Adipocyte (in vitro differentiated cells): ENCODE measurements at places on chromosomes 12 and 14.
A peak's percentile ranks its signal among the peaks of the same experiment; 100 is the strongest.

DNA sequence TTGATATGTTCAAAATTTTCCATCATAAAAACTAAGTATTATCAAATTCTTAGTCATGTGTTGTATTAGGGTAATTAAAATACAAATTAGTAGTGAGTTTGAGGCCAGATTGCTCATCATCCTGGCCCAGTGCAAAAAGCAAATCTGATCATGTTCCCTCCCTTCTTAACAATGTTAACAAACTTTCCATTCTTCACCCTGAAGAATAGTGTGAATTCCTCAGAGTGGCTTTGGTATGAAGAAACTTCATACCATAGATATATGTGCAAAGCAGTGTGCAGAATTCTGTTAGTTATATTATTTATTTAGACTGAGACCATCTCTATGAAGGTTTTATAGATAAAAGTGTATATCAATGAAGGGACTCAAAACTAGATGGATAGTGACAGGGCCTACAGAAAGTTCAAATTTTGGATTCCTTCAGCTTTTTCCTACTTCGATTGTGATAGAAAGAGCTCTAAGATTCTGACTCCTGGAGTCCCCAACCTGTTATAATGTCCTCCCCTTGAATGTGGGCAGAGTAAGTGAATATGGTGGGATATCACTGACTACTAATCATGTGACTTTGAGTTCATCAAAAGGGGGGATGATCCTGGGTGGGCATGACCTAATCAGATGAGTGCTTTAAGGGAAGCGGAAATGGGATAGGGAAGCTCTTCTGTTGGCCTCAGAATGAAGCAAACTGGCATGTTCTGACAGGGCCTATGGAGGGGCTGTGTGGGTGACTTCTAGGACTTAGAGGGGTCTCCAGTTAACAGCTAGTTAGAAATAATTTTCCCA is 271.4 kb downstream of the BTG1 start:
- peak; percentile 60 for DNase-seq

- DNase-seq: no peak
These were observed 111.0 kb upstream of the PZP start for GRCh38 chr12:9319044-9319841.

DNA sequence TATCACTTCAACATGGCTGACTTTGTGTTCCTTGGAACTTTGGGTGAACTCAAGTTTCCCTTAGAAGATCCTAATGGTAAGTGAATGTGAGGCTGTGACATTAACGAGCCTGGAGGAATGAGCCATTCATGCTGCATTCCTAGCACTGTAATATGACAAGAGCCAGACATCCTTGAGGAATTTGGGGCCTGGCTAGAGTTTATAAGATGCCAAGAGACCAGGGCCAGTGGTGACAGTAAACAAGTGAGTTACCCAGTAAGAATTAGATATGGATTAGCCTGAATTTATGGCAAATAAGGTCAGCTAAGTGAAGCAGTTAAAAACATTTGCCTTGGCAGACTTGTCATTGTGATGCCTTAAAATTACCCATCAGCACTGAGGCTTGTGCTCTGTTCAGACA is 232.4 kb downstream of the AKAP6 start:
- peak; percentile 90 for DNase-seq

DNA sequence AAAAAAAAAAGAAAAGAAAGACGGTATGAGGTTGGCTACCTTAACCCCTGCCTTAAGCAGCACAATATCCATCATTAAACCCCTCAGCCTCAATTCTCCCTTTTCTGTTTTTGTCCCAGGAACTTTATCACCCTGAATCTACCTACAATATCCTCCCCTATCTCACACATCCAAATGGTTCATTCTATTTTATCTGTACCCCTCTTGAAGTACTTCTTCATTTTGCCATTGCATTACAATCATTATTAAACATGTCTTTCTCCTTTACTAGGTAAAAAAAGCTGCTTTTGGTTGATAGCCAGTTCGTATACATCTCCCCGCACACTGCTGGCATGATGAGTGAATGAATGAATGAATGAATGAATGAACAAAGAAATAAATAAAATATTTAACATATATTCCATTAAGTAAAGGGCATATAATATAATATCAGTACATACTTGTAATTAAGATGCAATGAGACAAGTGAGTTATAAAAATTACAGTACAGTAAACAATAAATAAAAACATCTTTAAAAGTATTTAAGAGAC is 364 bp upstream of the GPR65 start:
- DNase-seq: no peak

- no peak for DNase-seq
These were observed 18.5 kb downstream of the PACS2 start for GRCh38 chr14:105333020-105333490.

DNA sequence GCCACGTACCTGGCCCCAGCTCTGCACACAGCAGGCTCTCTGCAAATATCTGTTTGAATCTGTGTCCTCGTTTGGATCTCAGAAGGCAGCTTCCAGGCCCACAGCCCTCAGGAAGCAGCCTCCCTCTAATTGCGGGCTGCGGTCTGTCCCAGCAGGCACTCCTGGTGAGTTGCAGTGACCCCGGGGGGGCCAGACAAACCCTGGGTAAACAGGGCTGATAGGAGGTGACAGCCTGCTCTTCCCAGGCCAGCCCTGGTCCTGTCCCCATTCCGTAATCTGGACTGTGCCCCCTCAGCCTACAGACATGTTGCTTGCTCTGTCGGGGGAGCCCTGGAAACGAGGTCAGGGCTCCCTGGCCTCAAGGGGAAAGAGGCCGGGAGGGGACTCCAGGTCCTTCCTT is 2.0 kb downstream of the FOXN4 start:
- no peak for DNase-seq

DNA sequence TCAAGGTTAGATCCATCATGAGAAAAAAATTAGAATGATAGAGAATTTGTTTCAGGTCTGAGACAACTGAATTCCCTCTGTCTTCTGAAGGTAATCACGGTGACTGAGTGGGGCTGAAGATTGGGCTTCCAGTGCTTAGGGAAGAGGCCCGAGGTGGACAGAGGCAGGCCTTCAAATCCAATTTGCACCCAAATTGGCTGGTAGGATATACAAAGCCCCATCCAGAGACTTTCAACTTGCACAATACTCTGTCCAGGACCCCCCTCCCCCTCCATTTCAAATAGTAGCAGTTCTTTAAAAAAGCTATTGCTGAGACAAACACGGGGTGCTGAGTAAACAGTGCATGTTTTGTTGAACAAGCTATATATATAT is 3.6 kb upstream of the FOXG1 start:
- no peak for DNase-seq

DNA sequence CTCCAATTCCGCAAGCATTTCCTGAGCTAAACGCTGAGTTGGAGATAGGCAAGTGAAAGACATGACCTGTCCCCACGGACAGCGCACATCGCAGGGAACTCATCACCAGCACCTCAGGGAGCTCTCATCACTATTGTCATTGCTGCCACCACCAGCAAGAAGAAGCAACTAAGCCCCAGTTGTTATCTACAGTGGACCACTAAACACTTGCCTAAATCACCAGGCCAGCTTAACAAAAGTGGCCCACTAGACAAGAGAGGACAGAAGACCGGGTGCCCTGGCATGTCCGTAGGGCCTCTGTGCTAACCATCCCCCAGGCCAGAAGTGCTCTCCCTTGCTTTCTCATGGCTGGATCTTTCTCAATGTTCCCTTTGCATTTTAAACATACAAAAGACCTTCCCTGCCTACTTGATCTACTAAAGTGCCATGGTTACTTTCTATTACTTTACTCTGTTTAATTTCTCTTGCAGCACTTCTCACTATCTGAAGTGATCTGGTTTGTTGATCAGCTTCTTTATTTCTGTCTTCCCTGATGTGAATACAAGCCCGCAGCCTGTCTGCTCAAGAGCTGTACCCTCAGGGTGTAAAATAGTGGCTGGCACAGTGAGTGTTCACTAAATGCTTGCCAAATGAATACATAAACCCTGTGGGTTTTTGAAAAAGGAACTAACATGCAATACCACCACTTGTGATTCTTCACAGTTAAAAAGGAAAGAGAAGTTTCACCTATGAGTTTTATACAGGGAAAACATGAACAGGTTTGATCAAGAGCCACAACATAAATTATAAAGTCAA is 60.9 kb upstream of the RFLNA start:
- peak; percentile 48 for DNase-seq

GRCh38 chr14:95421741-95422140 is 94.7 kb downstream of the SYNE3 start:
- no peak for DNase-seq
